ENCODE measurements at places on chromosomes 3 and 15. TPM values are rescaled to one million over a fixed set of nuclear protein-coding genes. Genes with fewer than 3 reads are reported as not detected.

Gene LRRC31
- total RNA-seq: not detected

Gene RBPMS2
- not detected for total RNA-seq

Gene COL8A1
- 0.13 TPM for total RNA-seq

Gene GRK7
- 0.15 TPM for total RNA-seq
